ENCODE measurements at places on chromosomes 6 and 20.

- no peak for DNase-seq
These were observed 11.3 kb downstream of the GABRR1 start for GRCh38 chr6:89205819-89206218.

DNA sequence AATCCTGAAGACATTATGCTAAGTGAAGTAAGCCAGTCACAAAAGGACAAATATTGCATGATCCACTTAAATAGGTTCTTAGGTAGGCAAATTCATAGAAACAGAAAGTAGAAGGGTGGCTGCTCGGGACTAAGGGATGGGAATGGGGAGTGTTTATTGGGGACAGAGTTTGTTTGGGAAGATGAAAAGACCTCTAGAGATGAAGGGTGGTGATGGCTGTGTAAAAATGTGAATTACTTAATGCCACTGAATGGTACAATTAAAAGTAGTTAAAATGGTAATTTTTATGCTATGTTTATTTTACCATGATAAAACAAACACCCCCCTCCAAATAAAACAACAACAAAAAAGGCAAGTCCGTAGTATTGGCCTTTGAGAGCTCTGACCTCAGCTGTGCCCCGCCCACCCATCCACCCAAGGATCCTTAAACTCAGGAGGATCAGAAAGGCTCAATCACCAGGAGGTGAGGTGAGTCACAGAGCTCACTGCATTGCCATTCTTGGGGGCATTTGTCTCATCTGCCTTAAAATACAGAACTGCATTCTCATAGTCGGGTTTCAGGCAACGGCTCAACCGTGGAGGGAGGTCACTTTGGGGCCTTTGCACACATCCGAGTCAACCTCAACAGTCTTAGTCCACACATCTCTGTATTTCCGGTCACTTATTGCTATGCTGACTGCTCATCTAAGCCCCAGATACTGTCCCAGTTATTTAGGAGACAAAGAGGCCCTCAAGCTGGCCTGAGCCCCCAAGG is 96.7 kb downstream of the SLC22A23 start:
- DNase-seq, result no peak

GRCh38 chr20:16267526-16267925 is 305.7 kb downstream of the KIF16B start:
- DNase-seq, result no peak

- DNase-seq, result no peak
These were observed 15.6 kb downstream of the DUSP22 start for GRCh38 chr6:307874-308273.

- no peak for DNase-seq
These were observed at the start of gene SNAP91 for GRCh38 chr6:83708970-83709747. TSS of gene SNAP91 (minus strand) at chr6:83709101. CDS start at chr6:83707927, 1,174 bp downstream.

DNA sequence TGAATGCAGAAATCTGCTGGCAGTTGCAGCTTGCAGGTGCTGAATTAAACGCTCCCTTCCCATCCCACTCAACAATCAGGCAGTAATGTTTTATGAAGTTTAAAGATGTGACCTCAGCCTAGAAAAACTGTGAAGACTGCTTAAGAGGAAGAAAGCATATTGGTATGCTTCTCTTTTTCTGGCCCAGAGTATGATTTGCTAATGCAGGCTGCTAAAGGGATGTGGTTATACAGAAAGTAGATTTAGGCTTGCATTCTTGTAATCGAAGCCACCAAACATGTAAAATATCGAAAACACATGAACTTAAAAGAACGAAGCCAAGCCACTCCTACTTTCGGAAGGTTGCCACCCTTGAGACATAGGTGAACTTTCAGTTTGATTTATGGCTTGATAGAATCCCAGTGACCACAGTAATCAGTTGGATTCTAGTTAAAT is 40.7 kb downstream of the MAP3K5 start:
- no peak for DNase-seq

DNA sequence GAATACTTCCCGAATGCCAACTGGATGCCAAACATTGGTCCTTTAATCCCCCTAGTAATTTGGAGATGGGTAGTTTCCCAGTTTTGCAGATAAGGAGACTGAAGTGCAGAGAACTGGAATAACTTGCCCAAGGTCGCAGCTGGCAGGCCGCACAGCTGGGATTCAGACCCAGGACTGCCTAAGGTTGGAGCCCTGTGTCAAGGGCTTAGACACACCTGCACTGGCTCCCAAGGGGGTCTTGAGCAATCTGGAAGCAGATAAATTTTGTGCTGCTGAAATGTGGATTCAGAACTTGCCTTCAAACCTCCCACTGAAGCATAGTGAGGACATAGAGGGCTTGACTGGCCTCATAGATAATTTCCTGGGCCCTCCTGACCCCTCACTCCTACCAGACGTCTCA is 30.5 kb downstream of the FOXP4 start:
- DNase-seq, result no peak

DNA sequence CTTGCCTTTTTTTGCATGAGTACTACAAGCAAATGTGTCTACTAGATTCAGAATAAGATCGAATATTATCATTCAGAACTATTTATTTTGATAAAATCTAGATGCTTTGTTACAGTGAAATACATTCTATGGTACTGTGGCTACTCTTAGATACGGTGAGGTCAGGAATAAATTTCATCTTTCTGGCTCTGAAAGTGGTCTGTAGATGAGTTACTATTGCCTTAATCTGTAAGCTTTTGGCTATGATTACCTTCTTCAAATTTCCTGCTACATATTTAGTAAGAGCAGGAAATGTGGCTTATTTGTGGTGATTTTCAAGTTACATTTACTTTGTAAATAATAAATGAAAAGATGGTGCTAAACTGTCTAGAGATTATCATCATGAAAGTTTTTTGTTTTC is 50.0 kb downstream of the SCAF8 start:
- DNase-seq, result no peak

DNA sequence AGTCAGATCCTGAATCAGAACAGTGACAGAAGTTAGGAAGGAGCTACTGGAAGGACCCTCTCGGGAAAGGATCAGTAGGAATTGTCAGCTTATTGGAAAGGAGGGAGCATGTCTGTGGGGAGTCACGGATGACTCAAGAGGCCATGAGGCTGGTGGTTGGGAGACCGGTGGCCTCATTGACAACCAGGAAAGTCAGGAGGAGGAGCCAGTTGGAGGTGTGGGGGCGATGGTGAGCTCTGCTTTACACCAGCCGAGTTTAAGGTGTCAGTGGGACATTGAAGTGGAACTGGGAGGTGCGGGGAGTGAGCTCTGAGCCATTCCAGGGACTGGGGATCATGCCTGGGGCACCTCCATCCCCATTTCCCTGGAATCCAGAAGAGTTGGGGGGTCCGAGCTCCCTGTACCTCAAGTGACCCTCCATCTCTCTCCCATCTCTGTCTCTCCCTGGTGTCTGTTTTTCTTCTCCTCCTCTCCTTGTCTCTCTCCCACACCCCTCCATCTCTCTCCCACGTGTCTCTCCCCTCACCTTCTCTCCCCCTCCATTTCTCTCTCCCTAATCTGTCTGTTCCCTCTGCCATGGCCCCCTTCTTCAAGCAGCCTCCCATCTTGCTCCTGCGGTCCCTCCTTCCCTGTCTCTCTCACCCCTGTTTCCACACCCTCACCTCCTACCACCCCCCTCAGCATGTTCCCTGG is 14.3 kb upstream of the ZBTB9 start:
- DNase-seq, result no peak

GRCh38 chr6:140011537-140011936 is 637.1 kb upstream of the CITED2 start:
- DNase-seq, result no peak

DNA sequence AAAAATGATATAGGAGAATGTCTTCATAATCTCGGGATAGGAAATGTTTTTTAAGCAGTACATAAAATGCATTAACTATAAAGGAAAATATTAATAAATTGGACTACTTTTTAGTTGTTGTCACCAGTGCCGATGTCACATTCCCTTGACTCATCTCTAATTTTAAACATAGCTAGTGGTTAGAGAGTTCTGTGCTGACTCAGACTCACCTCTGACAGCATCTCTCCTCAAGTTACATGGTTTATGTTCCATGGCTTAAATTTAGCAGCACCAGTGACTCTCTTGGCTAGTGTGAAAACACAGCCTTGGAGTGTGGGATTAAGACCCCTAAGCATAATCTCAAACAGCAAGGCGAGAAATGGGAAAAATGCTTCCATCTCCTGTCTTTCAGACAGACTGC is 311.8 kb upstream of the MMS22L start:
- DNase-seq, result peak; percentile 1

DNA sequence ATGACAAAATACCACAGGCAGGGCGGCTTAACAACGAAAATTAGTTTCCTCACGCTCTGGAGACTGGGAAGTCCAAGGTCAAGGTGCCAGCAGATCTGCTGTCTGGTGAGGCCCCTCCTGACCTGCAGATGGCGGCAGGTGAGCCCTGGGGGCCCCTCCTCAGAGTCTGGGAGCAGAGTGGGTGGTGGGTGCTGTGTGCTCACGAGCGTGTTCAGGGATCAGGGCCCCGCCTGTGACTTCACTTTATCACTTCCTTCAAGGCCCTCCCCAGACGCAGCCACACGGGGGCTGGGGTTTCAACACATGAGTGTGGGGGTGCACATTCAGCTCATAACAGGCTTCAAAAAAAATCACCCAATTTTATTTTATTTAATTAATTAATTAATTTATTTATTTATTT is 39.3 kb downstream of the SLC2A4RG start:
- no peak for DNase-seq

DNA sequence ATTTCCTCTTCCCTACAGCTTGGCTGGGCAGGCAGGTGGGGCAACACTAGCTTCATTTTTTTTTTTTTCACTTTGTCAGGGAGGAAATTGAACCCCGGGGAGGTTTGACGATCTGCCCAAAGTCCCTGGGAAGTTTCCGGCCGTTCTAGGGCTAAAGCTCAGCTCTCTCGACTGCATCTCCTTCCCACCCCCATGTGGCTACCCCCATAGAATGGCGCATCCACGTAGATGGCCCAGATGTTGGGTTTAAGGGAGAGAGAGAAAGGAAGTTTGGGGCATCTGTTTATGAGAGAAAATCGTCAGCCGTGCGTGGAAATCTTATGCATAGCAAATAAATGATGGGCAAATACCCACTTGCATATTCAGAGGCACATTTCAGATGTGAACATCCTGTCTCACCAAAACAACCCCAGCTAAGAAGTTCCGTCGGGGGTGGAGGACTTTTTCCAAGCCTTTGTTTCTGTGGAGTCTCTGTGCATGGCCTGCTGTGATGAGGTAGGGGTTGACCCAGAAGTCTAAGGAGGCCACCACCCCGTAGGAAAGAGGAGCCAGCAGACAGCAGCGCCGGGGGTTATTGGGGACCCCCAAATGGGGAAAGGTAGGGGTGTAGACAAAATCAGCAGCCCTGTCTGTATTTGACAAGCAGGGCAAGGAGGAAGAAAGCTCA is 40.5 kb upstream of the ZNF831 start:
- no peak for DNase-seq

DNA sequence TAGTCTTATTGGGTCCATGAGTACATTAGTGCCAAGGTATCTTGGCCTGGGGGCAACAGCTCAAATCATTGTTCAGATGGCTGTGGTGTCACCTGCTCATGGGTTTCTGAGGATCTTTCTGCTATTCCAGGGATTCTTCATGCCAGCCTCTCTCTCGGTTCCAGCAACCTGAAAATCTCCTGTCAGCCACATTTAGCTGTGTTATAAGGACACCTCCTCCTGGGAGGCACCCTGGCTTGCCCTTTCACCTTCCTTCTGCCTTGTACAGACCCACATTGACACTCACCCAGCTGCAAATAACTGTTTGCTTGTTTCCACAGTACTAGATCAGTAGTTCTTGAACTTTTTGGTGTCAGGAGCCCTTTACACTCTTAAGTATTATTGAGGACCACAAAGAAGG is 159.9 kb downstream of the GRM4 start:
- DNase-seq, result no peak

DNA sequence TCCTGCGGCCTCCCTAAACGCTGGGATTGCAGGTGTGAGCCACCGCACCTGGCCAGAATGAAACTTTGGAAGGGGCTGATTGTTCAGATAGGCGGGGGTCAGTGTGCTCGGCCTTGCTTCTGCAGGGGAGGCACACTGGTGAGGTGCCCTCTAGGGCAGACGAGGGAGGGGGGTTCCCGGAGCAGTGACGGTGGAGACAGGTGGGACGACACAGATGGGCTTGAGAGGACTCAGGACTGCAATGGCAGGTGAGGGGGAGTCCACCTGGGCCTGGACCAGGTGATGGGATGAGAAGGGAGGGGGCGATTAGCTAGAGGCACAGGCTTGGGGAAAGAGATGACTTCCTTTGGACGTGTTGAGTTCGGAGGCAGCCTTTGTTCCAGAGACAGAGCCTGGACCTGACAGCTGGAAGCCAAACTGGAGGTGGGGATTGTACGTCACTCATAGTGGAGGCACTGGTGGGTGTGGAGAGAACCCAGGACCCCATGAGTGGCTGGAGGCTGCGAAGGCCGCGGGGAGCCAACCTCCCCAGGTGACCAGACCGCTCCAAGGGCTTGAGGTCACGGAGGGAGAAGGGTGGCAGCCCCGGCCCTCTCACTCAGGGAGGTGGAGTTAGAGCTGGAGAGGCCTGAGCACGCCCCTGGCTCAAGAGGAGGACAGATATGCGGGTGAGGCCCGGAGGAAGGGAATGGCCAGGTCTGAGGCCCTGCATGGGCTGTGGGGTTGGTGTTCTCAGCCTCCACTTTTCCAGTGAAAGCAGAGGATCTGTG is 10.5 kb upstream of the MAP1LC3A start:
- DNase-seq, result no peak

GRCh38 chr6:37757381-37757780 is 59.7 kb upstream of the MDGA1 start:
- no peak for DNase-seq

GRCh38 chr6:116404696-116405095 is 33.9 kb downstream of the DSE start:
- no peak for DNase-seq

- peak; percentile 15 for DNase-seq
These were observed 15.8 kb downstream of the POM121L2 start for GRCh38 chr6:27296106-27296783.
